Thoracic aorta endothelial cell (primary cell): ENCODE measurements at places on chromosomes 6 and 20. TPM values are rescaled to one million over a fixed set of nuclear protein-coding genes. Genes with fewer than 3 reads are reported as not detected.

TFEB gene
- 1.7 and 2.9 TPM in 2 replicates for total RNA-seq

ZBTB12 gene
- total RNA-seq = 1.1 and 1.3 TPM in 2 replicates

WFDC2 gene
- not detected in 2 replicates for total RNA-seq

C20orf141 gene
- total RNA-seq = not detected in 2 replicates

MLN gene
- total RNA-seq = not detected in 2 replicates

APCDD1L gene
- total RNA-seq = 0.14 and 0.40 TPM in 2 replicates

NELFE gene
- total RNA-seq = 99.7 and 101 TPM in 2 replicates

ADTRP gene
- 0.40 and 7.7 TPM in 2 replicates for total RNA-seq

ARFGEF3 gene
- 10.6 and 16.2 TPM in 2 replicates for total RNA-seq

NINL gene
- 9.3 and 12.5 TPM in 2 replicates for total RNA-seq

LST1 gene
- 0.29 and 0.40 TPM in 2 replicates for total RNA-seq

CTNNBL1 gene
- 28.9 and 35.9 TPM in 2 replicates for total RNA-seq

TMEM151B gene
- 0.13 and 0.14 TPM in 2 replicates for total RNA-seq

TPBG gene
- total RNA-seq = 15.4 and 21.2 TPM in 2 replicates

SLC22A23 gene
- total RNA-seq = 5.8 and 5.9 TPM in 2 replicates

BPIFB2 gene
- not detected in 2 replicates for total RNA-seq

CALHM4 gene
- 0.13 and 0.22 TPM in 2 replicates for total RNA-seq

MEP1A gene
- total RNA-seq = not detected in 2 replicates

SUPT3H gene
- 7.8 and 8.8 TPM in 2 replicates for total RNA-seq

ARMC2 gene
- 2.3 and 2.4 TPM in 2 replicates for total RNA-seq

CNKSR3 gene
- 6.9 and 9.1 TPM in 2 replicates for total RNA-seq

GTPBP2 gene
- 45.5 and 49.5 TPM in 2 replicates for total RNA-seq

RIPOR2 gene
- total RNA-seq = not detected in 2 replicates

FLRT3 gene
- total RNA-seq = 0.13 and 0.14 TPM in 2 replicates

PTK6 gene
- not detected in 2 replicates for total RNA-seq

SERPINB6 gene
- 130 and 137 TPM in 2 replicates for total RNA-seq

PTPRT gene
- not detected in 2 replicates for total RNA-seq

JPH2 gene
- total RNA-seq = not detected in 2 replicates

GNMT gene
- total RNA-seq = 0.13 TPM in 1 of 2 replicates, not detected in the other

SSTR4 gene
- total RNA-seq = not detected in 2 replicates
